ENCODE measurements at places on chromosomes 1 and 21.

DNA sequence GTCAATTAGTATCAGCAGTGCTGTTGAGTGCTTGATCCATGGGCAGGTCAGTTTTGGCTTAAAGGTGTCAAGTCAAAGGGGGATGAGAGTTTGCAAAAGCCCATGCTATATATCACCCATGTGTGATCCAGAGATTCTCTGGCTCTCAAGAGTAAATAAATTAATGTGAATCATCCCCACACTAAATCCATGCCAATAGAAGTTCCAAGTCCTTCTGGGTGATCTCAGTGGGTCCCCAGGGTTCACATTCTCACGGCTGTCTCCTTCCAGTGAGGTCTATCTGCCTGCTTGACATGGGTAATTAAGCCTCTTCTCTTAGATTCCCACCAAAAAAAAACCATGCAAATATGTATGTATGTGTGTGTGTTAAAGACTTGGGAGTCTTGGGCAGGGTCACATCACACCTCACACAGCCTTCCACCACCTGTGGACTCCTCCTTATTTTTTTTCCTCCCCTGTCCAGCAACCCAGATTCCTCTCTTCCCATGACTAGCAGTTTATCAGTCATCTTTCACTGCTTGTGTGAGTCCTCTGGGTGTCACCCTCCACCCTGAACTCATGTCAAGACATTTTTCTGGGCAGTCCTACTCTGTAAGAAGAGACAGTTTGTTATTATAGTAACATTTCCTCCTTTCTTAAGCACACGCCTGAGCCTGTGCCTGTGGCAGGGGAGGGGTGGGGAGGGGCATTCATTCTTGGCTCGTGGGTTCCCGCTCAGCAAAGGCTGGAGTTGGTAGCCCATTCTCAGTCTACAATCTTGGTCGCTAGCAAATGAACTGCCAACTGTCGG lies 14.3 kb upstream of the S100A11 start:
- DNase-seq, result no peak

DNA sequence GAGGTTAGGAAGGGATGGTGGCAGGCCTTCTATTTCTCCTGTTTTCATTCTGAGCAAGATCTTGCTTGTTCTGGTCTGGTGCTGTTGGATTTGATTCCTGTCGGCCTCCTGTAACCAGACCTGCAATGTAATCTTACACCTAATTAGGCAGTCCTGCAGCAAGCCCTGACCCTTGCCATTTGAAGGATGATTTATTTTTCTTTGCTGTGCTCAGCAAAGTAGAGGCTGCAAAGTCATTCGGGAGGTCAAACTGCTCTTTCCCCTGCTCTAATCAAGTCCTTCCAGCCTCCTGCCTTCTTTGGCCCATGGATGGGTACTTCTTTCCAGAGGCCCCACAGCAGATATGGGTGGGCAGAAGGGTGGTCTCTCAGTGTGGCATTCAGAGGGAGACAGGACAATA lies 417.7 kb upstream of the USP24 start:
- no peak for DNase-seq

- no peak for DNase-seq
Measured at GRCh38 chr1:166089804-166090203, 77.0 kb downstream of the FAM78B start.

DNA sequence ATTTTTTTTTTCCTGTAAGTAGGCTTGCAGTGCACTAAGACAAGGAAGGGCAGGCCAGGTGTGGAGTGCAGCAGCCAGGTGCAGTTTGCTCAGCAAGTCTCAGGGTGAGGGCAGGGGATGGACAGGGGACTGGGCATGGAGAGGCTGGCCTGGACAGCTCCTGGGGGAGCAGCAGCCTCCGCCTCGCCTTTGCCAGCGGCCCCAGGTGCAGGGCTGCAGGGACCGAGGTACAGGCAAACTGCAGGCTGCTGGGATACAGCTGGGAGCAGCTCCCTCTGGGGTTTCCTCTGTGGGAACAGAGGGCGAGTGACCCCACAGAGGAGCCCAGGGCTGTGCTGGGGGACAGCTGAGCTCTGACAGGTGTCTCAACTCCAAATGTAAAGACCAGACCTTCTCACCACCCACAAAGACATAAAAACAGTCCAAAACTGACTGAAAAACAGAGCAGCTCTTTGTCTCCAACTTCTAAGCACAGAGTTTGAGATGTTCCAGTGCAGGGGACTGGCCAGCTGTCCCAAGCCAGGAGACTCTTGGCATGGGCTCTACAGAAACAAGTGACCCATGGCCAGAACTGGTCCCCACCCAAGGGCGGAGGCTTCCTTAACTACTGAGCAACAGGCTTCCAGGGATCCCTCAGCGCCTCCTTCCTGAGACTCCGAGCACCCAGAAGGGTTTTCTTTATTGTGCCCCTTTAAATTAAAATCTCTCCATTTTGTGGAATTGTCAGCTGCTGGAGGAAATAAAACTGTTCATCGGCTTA lies 27.7 kb upstream of the AJAP1 start:
- DNase-seq, result no peak

Data from dorsolateral prefrontal cortex (tissue), 122 donors.